ENCODE measurements at places on chromosomes 5 and 9. TPM values are rescaled to one million over a fixed set of nuclear protein-coding genes. Genes with fewer than 3 reads are reported as not detected.

Gene WNK2
- 10.3 TPM for total RNA-seq

Gene AHRR
- 0.55 TPM for total RNA-seq

Gene TSLP
- total RNA-seq = 1.1 TPM

Gene ATG10
- total RNA-seq = 7.1 TPM

Gene ZDHHC11
- total RNA-seq = 0.57 TPM

Gene PLAC8L1
- total RNA-seq = 0.56 TPM

Gene ECM2
- total RNA-seq = 3.9 TPM

Gene CHSY3
- 0.61 TPM for total RNA-seq

Gene PCDHGC5
- 3.5 TPM for total RNA-seq

Gene SFXN1
- 142 TPM for total RNA-seq

Gene PCDHGA5
- total RNA-seq = 5.9 TPM

Gene THOC3
- 37.0 TPM for total RNA-seq

Gene TRIM7
- total RNA-seq = 6.3 TPM

Gene SLC34A1
- not detected for total RNA-seq

Gene SUSD3
- 1.9 TPM for total RNA-seq

Gene IFNB1
- total RNA-seq = not detected

Gene ZNF454
- 2.2 TPM for total RNA-seq

Gene NUDT12
- total RNA-seq = 30.1 TPM

Gene C9orf153
- 0.67 TPM for total RNA-seq

Gene OR1Q1
- total RNA-seq = not detected

Gene C5orf52
- not detected for total RNA-seq

Gene HTR4
- 0.83 TPM for total RNA-seq

Gene HAPLN1
- total RNA-seq = not detected

Gene PCDHA6
- 0.83 TPM for total RNA-seq

Gene SPINK13
- total RNA-seq = 1.4 TPM

Gene TMEM171
- 0.69 TPM for total RNA-seq

Gene ELOVL7
- 4.3 TPM for total RNA-seq

Gene PSD2
- 0.46 TPM for total RNA-seq

Gene SWI5
- total RNA-seq = 24.5 TPM

Gene TNFSF15
- total RNA-seq = 1.2 TPM

Gene HBEGF
- total RNA-seq = 2.1 TPM

Gene SELENOP
- 1,654 TPM for total RNA-seq

Gene MLANA
- not detected for total RNA-seq

Gene PDLIM7
- total RNA-seq = 19.0 TPM

Gene PCYOX1L
- total RNA-seq = 8.1 TPM

Gene BRINP1
- total RNA-seq = 0.38 TPM

Gene TXNDC8
- total RNA-seq = not detected

Gene WDR55
- 15.9 TPM for total RNA-seq

Gene GRM6
- not detected for total RNA-seq

Gene LHX6
- 1.2 TPM for total RNA-seq

Gene RLN1
- total RNA-seq = not detected

Gene LEAP2
- total RNA-seq = 0.97 TPM

Gene REEP5
- 91.4 TPM for total RNA-seq

Gene BAAT
- 0.14 TPM for total RNA-seq

Gene UBAC1
- 40.1 TPM for total RNA-seq

Gene ORM2
- total RNA-seq = 1.8 TPM

Gene CEL
- 0.28 TPM for total RNA-seq

Gene FOXD4L6
- total RNA-seq = not detected

Gene PCSK1
- 5.9 TPM for total RNA-seq

Gene SAPCD2
- total RNA-seq = 0.87 TPM

Gene LCN9
- not detected for total RNA-seq

Gene CDH18
- not detected for total RNA-seq

Gene IDNK
- 8.1 TPM for total RNA-seq
